ENCODE measurements at places on chromosomes 12 and 14.

DNA sequence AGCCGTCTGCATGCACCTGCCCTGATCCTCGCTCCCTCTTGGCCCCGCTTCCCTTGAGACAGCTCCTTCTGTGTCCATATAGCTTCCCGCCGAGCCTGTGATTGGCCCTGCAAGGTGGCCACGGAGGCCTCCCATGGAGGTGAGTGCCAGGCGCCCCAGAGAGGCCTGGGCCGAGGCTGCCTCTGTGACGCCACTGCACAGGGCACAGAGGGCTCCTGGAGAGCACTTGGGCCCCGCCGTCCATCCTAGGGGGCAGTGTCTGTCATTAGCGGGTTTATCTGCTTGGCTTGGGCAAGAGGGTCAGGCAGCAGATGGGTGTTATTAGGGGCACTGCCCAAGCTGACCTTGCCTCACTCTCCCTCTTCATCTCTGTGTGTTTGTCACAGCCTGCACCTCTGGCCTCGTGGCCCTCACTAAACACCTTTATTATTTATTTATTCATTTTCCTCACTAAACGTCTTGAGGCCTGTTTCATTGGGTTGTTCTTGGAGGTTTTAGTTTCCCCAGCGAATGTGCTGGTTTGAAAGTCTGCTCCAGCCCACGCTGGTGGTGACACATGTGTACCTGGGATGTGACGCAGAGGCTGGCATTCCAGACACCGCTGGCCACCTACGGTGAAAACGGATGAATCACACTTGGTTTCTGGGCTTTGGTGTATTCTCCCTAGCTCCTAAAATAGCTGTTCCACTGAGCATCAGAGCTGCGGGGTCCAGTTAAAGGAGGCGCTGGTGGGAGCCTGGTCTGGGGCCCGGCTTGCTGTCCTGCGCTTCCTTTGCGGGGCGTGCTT is 5.9 kb downstream of the ZFYVE21 start:
- DNase-seq = no peak

- peak; percentile 34 for DNase-seq
Observed at GRCh38 chr14:90580377-90581335, 183.8 kb downstream of the CALM1 start.

DNA sequence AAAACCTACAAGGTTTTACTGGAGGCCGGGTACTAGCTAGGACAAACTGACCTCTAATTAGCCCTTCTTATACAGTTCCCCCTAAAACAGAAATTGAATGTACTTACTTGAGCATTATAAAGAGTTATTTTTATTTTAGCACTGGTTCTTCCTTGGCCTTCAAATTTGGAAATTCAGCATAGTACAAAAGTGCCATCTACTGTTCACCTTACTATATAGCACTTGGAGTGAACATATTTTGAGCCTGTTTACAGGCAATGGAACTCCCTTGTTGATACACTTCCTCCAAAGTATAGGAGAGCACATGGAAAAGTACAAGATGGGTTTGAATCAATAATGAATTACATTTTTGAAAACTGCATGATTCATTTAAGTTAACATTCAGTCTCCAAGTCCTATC is 3.9 kb upstream of the POC1B start:
- peak; percentile 45 for DNase-seq

- no peak for DNase-seq
Observed at GRCh38 chr14:51521764-51522163, 129.9 kb upstream of the FRMD6 start.

- no peak for DNase-seq
Observed at GRCh38 chr12:98437806-98438595, 77.4 kb upstream of the TMPO start.

- peak; percentile 64 for DNase-seq
Observed at GRCh38 chr12:26434299-26435068, 239.1 kb downstream of the SSPN start.

DNA sequence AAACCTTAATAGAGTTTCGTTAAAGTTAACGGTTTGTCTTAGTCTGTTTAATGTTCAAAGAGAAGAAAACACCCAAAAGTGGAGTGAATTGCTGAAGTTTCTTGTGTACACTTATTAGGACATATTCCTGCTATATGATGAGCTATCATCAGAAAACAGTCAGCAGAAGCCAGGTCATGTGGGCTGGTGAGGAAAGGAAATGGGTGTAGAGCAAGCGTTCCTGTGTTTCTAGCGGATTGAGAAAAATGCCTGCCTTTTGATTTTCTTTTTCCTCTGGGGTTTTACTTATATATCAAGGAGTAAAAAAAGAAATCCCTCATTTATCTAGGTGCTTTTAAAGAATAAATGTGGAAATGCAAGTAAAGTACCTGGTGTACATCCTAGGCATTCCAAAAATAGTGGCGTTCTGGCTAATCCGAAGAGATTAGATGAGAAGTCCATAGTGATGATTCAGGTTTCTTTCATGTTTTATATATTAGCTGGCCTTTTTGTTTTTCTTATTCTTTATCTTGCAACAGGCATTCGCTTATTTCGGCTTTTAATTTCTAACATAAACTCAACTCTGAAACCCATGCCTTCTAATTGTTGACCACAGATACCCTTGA is 50.7 kb downstream of the FLRT2 start:
- DNase-seq = no peak

- DNase-seq = peak; percentile 86
Observed at GRCh38 chr14:58426670-58427280, 556 bp downstream of the TIMM9 start.

DNA sequence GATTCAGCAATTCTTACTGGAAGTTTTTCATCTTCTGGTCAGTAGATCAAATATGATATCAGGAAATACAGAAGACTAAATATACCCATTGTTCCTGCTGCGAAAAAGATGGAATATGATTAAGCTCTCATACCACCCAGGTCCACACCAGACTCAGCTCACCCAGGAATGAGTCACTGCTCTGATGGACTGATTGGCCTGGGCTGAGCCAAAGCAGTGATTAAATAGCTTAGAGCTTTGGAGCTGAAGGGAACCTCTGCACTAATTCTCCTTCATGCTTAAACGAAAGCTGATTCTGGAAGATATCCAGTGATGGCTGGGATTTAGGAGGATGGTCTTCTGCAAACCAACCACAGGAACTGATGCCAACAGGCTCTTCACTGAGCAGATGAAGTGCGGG is 62.0 kb upstream of the SYT1 start:
- peak; percentile 53 for DNase-seq

GRCh38 chr14:101105045-101105444 is 201.5 kb upstream of the RTL1 start:
- no peak for DNase-seq

DNA sequence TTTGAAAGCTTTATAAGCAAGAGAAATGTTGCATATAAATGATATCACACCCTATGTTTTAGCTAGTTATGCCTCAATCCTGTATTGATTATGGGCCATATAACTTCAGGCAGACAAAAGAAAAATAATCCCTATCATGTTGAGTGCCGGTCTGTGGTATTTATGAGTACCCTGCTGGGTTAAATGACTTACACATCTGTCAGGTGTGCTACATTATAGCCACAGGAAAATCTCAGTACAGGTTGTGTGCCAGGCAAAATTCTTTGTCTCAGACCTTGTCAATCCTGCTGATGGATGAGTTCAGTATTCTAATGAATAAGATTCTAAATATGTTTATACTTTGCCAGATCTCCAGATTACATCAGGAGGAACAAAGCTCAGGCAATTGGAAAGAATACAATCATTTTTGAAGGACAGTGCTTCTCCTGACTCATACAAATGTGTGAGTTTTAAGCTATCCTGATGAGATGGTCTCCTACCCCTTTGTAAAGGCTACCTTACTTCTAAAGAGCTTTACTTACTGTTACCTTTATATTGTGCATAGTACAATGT is 109.8 kb upstream of the FOXG1 start:
- no peak for DNase-seq

- DNase-seq = no peak
Observed at GRCh38 chr12:123860377-123860776, 98.3 kb downstream of the DNAH10 start.

GRCh38 chr14:77231721-77232120 is 39.3 kb downstream of the NGB start:
- no peak for DNase-seq

DNA sequence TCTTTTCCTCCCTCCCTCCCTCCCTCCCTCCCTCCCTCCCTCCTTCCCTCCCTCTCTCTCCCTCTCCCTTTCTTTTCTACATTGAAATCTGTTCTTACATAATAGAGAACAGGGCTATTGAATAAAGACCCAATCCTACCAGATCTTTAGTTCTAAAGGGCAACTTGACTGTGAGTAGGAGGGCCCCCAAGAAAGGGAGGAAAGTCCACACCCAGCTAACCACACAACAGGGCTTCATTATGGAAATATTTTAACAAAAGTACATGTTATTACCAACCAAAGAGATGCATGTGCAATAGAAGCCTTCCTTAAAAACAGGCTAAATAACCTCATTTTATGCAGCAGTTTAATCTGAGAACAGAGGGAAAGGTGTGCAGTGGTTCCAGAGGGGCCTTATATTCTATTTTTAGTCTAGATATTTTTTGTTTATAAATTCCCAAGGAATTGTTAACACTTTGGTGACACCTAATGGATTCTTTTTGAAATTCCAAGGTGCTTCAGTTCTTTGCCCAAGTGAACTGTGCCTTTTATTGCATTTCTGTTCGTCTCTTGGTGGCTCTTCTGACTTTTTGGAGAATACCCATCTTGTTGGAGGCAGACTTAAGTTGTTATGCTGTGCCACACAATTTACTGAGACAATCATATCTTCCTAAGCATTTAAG is 63.0 kb downstream of the GNS start:
- no peak for DNase-seq

DNA sequence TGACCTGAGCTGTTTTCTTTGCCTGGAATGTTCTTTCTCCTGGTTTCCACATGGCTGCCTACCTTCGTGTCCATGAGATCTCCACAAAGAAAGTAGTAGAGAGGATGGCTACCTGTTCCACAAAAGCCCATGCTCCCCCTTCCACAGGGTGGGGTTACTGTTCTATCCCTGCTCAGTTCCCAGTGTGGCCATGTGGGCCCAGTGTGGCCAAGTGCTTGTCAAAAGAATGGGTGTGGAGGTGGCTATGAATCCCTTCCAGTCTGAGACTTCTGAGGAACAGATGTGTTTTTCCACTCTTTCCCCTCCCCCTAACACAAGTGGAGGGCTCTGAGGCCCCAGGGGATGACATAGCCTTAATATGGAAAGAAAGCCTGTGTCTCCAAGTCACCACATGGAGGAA is 26.2 kb upstream of the HSP90B1 start:
- no peak for DNase-seq

DNA sequence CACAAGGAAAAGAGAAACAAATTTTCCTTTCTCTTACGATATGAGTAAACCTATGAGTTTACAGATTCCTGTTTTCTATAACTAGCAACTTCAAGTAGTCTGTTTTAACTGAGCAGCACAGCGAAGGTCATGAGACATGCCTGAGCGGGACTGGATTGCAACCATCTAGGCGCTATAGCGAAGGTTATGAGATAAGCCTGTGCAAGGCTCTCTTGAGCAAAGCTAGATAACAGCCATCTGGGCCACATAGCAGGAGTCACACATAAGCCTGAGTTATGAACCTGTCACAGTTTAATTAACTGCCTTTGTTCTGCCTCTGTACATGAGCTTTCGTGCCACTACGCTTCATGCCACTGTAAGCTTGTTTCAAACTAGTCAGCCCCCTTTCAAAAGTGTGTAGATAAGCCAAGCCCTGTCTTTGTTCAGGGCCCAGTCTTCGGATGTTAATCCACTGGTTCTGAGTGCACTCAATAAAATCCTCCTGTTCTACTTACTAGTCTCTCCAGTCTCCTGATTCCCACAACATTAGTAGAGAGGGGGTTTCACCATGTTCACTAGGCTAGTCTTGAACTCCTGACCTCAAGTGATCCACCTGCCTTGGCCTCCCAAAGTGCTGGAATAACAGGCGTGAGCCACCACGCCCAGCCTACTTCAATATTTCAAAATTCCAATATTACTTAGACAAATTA is 47.1 kb downstream of the SEC23A start:
- no peak for DNase-seq

GRCh38 chr12:51827925-51828818 is 20.3 kb downstream of the FIGNL2 start:
- DNase-seq = no peak

DNA sequence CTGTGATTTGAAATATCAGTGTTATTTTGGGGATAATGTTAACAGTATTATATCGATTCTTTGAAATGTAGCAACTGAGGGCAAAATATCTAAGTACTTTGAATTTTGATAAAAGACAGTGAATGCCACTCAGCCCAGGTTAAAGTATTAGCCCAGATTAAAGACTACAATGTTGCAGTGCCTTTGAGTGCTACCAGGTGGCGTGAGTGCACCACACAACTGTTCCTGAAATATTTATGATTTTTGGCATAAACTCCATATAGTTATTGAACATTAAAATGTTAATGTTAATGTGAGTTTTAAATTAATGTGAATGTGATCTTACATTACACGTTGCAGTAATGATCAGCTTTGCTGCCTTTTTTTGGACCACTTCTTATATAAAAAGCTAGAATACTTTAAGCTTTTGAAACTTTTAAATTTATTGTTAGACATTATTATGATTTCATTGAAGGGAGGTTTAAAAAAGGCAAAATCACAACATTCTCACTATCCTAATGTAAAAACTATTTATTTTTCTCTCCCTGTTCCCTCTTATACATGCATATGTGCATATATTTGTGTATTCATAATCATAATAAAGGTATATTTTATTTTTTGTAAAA is 22.5 kb downstream of the MRPS35 start:
- peak; percentile 67 for DNase-seq

DNA sequence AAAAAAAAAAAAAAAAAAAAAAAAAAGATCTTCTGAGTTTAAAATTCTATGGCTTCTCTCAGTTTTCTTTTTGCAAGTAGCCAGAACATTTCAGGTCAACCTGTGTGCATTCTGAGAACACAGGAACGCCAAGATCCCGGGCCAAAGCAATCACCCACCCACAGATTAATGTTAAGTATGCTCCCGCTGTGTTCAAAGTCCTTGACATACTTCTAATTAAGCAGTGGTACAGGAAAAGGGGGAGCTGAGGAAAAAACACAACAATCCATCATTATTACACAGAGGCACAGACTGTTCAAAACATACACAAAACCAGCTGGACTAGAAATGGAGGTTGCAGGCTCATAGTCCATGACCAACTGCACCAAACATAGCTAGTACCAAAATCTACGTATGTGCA is 2.8 kb downstream of the FBXO21 start:
- no peak for DNase-seq

DNA sequence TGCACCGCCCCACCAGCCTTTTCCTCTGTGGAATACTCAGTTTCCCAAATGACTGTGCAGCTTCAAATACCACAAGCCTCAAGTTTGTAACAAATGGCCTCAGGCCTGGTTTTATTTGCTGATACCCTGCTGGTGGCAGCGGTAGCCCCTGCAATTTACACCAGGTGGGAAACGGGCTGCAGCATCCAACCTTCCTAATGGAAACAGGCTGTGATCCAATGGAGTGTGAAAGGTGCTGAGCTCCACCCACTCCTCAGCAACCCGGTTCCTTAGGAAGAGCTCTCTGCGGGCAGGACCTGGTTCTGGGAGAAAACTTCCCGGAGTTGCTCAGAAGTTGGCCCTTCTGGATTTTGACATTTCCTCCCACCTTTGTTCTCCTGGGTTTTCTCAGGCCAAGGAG is 41.7 kb upstream of the LTA4H start:
- DNase-seq = no peak

DNA sequence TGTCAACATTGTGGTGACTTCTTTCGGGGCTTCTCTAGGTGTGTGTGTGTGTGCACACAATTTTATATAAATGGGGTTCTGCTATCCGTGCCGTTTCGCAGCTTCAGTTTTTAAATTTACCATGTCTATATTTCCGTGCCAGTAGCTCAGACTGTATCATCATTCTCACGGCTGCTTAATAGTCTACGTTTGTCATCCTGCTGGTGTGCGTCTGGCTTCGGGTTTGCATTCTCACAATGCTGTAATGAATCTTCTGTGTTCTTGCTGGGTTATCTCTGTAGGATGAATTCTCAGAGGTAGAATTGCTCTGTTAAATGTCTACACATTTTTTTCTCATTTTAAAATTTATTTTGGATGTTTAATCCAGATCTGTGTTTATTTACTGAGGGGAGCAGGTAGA is 73.6 kb downstream of the ADGRD1 start:
- DNase-seq = no peak
